ENCODE measurements at places on chromosomes 1 and 21. TPM values are rescaled to one million over a fixed set of nuclear protein-coding genes. Genes with fewer than 3 reads are reported as not detected.

GRCh38 chr1:161230762-161231161 is 4.9 kb downstream of the TOMM40L start:
- no peaks in the 10 kb centered on the region for H3K27me3 ChIP-seq
- no peak overlapping the region for H3K27ac ChIP-seq
- DNase-seq = no peak

DNA sequence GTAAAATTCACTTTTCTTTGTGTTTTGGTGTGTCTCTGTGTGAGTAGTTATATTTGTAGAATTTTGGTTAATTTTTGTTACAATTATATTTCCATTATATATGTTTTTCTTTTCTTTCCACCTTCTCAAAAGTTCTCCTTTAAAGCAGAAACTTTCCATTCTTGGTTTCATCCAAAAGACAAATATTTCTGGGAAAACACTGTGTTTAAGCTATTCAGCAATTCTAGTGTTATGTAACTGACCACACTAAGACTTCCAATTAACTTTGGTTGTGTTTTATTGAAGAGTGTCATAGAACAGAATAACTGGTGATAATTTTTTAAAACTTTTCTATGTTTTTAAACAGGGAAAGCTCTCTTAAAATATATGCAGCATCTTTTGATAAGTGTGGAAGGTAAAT is 13.6 kb upstream of the RGL1 start:
- peaks cover 2% of the 10 kb centered on the region for H3K27me3 ChIP-seq
- no peaks in the 10 kb centered on the region for H3K36me3 ChIP-seq
- DNase-seq = no peak

GRCh38 chr1:13675151-13675651 is 24.8 kb upstream of the PRDM2 start:
- no peak for DNase-seq
- H3K36me3 ChIP-seq = no peaks in the 10 kb centered on the region
- H3K27ac ChIP-seq = no peak overlapping the region
- H3K4me1 ChIP-seq = no peaks in the 10 kb centered on the region
- no peaks in the 10 kb centered on the region for H3K27me3 ChIP-seq

GRCh38 chr1:236133339-236133738 is 9.0 kb upstream of the GPR137B start:
- H3K27ac ChIP-seq = no peak overlapping the region
- no peak for DNase-seq
- H3K27me3 ChIP-seq = peaks cover 4% of the 10 kb centered on the region
- H3K36me3 ChIP-seq = no peaks in the 10 kb centered on the region
- no peak overlapping the region for H3K4me3 ChIP-seq
- H3K4me1 ChIP-seq = no peaks in the 10 kb centered on the region

DNA sequence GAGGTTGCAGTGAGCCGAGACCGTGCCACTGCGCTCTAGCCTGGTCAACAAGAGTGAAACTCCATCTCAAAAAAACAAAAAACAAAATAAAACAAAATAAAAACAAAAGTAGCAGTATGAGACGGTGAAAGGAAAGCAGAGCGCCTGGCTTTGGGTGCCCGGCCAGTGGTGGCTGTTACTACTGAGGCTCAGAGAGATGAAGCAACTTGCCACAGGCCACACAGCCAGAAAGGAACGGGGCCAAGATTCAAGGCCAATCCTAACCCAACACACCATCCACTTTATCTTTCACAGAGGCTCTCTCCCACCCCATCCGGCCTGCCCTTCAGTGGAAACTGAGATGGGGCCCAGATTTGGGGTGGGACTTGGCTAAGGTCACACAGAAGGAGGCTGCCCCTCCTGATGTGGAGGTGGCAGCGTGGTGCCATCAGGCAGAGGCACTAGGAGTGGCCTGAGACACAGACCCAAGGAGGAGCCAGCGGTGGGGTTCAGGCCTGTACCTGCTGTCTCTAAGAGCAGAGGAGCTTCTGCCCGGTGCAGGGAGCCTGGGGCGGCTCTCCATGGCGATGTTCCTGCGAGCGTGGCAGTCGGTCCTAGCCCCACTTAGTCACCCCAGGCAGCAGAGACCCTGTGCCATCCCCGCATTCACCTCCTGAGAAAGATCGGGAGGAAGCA is 33.2 kb downstream of the LDLRAP1 start:
- no peak overlapping the region for H3K27ac ChIP-seq
- no peak overlapping the region for H3K4me3 ChIP-seq
- no peaks in the 10 kb centered on the region for H3K36me3 ChIP-seq
- no peaks in the 10 kb centered on the region for H3K27me3 ChIP-seq
- DNase-seq = no peak

DNA sequence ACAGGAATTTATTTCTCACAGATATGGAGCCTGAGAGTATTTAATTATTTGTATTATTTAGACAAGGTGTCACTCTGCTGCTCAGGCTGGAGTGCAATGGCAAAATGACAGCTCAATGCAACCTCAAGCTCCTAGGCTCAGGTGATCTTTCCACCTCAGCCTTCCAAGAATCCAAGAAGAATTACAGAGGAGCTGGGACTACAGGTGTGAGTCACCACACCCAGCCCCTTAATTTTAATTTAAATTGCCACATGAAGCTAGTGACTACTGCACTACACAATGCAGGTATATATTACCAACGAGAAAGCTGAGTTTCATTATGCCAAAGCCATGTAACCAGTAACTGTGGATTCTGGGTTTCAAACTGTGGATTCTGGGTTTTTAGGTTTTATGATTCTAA is 2.1 kb downstream of the KHDC4 start:
- no peak overlapping the region for H3K4me3 ChIP-seq
- DNase-seq = no peak
- H3K27ac ChIP-seq = no peak overlapping the region
- peaks cover 45% of the 10 kb centered on the region for H3K36me3 ChIP-seq

Gene RAB42
- total RNA-seq = not detected

DNA sequence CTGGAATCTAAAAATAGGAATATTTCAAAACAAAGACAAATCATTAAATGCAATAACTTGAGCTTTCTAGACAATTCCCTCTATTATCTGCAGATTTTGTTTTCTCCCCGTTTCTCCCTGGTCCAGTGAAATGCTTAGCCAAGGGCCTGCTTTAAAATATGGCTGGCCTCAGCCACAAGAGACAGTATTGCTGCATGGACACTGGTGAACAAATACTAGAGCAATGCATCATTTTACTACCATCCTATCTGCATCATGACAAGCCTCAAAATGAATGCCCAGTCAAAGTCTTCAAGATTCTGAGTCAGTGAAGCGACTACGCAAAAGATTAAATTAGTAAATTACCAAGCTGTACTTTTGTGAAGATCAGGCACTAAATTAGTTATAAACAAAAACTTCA is 80.5 kb downstream of the ENAH start:
- no peaks in the 10 kb centered on the region for H3K36me3 ChIP-seq
- H3K4me1 ChIP-seq = no peaks in the 10 kb centered on the region
- no peaks in the 10 kb centered on the region for H3K27me3 ChIP-seq
- H3K4me3 ChIP-seq = no peak overlapping the region
- no peak for DNase-seq

GRCh38 chr1:47507881-47508701 is 70.2 kb downstream of the FOXD2 start:
- DNase-seq = peak; percentile 5
- peaks cover 15% of the 10 kb centered on the region for H3K4me1 ChIP-seq
- no peak overlapping the region for H3K27ac ChIP-seq
- no peak overlapping the region for H3K4me3 ChIP-seq

Gene FMO4
- total RNA-seq = 3.2 TPM

Gene RNF186
- total RNA-seq = not detected

Gene CITED4
- total RNA-seq = 4.9 TPM

DNA sequence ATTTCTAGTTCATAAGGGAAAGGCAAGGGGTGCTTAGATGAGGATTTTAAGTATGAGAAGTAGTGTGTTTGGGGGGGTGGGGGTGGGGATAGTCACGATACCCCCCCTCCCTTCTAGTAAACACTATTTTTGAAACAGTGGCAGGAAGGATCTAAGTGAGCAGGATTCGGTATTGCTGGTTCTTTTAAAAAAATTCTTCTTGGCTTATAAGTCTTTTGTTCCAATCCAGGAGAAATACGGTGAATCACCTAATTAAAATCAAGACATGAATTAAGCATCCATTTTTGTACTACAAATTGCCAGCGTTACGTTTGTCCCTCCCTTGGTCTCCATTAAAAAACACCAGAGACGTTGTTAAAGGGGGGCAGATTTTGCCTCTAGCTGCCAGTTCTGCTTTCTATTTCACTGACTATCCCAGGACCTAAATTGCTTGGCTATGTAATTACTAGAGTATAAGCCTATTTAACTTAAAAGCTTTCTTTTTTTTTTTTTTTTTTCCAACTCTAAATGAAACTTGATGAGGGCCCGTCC is 911 bp downstream of the LMO4 start:
- peak; percentile 63 for DNase-seq
- peak overlapping the region; percentile 84 for H3K27ac ChIP-seq
- no peaks in the 10 kb centered on the region for H3K27me3 ChIP-seq
- H3K36me3 ChIP-seq = no peaks in the 10 kb centered on the region

DNA sequence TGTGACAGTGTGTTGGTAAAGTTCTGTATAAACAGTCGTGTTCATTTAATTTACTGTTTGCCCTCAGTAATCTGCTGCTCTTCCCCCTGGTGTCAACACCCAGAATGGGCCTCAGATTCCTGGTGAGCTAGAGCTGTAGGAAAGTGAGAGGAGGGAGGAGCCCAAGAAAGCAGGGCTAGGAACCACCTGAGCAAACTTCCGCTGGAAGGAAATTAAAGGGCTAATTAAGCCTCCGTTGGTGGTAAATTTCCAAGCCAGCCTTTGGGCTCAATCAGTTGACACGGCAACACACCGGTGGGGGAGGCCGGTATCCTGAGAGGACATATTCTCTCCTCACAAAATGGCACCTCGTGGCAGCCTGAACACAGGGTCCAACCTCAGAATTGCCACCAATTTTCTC is 32.9 kb downstream of the RAB3B start:
- DNase-seq = no peak
- no peaks in the 10 kb centered on the region for H3K4me1 ChIP-seq
- no peak overlapping the region for H3K4me3 ChIP-seq

Gene TDRD5
- total RNA-seq = not detected

DNA sequence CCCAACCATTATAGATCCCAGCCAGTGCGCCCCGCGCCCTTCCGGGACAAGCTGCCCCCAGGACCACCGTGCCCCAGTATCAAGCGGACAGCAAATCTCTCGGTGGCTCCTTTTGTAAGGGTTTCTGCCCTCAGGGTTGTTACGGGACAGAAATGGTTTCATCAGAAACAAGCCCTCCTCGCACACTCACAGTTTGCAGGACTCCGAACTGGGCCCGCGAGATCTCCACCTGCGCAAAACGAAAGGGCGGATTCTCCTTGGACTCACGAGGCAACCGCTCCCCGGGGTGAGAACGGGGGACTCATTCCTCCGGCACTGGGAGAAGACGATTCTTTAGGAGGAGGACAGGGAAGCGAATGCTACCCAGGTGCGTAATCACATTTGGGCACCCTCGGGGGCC is 51.1 kb upstream of the H6PD start:
- H3K27me3 ChIP-seq = peaks cover 12% of the 10 kb centered on the region
- H3K4me1 ChIP-seq = peaks cover 13% of the 10 kb centered on the region
- no peaks in the 10 kb centered on the region for H3K36me3 ChIP-seq
- no peak overlapping the region for H3K27ac ChIP-seq

DNA sequence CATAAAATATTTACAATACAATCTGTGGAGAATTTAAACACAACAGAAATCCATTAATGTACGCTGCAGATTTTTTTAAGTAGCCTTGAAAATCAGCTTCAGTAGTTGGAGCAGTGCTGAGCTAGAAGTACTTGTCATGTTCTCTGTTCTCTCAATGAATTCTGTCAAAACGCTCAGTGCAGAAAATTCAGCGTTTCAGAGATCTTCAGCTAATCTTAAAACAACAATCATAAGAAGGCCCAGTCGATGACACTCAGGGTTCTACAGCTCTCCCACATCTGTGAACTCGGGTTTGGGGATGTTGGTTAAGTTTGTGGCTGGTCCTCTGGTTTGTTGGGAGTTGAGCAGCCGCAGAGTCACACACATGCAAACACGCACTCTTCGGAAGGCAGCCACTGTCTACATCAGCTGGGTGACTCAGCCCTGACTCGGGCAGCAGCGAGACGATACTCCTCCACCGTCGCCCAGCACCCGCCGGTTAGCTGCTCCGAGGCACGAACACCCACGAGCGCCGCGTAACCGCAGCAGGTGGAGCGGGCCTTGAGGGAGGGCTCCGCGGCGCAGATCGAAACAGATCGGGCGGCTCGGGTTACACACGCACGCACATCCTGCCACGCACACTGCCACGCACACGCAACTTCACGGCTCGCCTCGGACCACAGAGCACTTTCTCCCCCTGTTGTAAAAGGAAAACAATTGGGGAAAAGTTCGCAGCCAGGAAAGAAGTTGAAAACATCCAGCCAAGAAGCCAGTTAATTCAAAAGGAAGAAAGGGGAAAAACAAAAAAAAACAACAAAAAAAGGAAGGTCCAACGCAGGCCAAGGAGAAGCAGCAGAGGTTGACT is 161.2 kb downstream of the RUNX1 start:
- H3K4me3 ChIP-seq = peak overlapping the region; percentile 44
- H3K27me3 ChIP-seq = no peaks in the 10 kb centered on the region
- H3K27ac ChIP-seq = peak overlapping the region; percentile 78
- DNase-seq = peak; percentile 93

- no peaks in the 10 kb centered on the region for H3K27me3 ChIP-seq
- peaks cover 7% of the 10 kb centered on the region for H3K4me1 ChIP-seq
- H3K4me3 ChIP-seq = no peak overlapping the region
- peak overlapping the region; percentile 59 for H3K27ac ChIP-seq
- no peak for DNase-seq
Measured at GRCh38 chr21:15508554-15508953, 221.2 kb upstream of the USP25 start.

- no peak overlapping the region for H3K4me3 ChIP-seq
- no peak for DNase-seq
- H3K27me3 ChIP-seq = no peaks in the 10 kb centered on the region
- no peaks in the 10 kb centered on the region for H3K36me3 ChIP-seq
- no peaks in the 10 kb centered on the region for H3K4me1 ChIP-seq
- no peak overlapping the region for H3K27ac ChIP-seq
Measured at GRCh38 chr21:38401191-38401926, 96.9 kb downstream of the ERG start.

GRCh38 chr1:161491472-161491871 is 13.8 kb upstream of the FCGR2A start:
- peaks cover 10% of the 10 kb centered on the region for H3K4me1 ChIP-seq
- peak; percentile 36 for DNase-seq
- H3K36me3 ChIP-seq = no peaks in the 10 kb centered on the region
- no peak overlapping the region for H3K27ac ChIP-seq
- H3K27me3 ChIP-seq = peaks cover 6% of the 10 kb centered on the region
- H3K4me3 ChIP-seq = no peak overlapping the region
